ENCODE measurements at places on chromosomes 5 and 9.

DNA sequence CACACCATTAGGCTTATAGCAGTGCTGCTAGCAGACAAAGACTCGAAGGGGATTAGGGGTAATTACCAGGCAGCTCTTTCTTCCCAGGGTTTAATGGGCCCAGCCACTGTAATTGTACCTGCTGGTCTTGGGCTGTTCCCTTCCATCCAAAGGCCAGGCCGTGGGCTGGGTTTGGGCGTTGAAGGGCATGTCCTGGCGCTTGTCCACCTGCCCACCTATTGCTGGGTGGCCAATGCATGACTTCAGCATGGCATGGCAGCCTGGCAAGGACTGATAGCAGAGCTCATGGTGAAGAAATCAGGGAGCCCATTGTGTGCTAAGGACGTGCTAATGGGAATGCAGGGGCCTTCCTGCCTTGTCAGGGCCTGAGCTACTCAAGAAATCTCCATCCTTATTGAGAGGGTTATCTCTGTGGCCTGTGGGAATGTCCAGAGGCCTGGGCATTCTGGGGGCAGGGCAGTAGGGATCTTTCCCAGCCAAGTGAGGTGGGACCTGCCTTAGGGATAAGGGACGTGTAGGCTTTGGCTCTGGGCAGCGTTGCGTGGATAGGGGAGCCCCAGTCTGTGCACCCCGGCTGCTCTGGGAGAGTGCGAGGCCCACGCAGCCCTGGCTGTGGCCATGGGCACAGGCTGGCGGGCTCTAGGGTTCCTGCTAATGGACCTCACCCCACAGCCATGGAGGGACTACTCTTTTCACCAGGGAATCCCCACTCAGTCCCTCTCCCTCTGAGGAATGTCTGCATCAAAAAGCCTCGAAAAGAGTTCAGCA lies 116.1 kb upstream of the PITX1 start:
- H3K27me3 ChIP-seq = peaks cover 20% of the 10 kb centered on the region
- no peak overlapping the region for H3K4me3 ChIP-seq
- no peaks in the 10 kb centered on the region for H3K4me1 ChIP-seq

- DNase-seq = no peak
- no peaks in the 10 kb centered on the region for H3K4me1 ChIP-seq
- no peaks in the 10 kb centered on the region for H3K27me3 ChIP-seq
Measured at GRCh38 chr5:171166766-171167165, 142.3 kb upstream of the TLX3 start.

GRCh38 chr9:114216081-114216480 lies 60.7 kb downstream of the COL27A1 start:
- no peaks in the 10 kb centered on the region for H3K27me3 ChIP-seq
- H3K27ac ChIP-seq = peak overlapping the region; percentile 36
- no peak for DNase-seq
- H3K36me3 ChIP-seq = peaks cover 8% of the 10 kb centered on the region
- no peak overlapping the region for H3K4me3 ChIP-seq

DNA sequence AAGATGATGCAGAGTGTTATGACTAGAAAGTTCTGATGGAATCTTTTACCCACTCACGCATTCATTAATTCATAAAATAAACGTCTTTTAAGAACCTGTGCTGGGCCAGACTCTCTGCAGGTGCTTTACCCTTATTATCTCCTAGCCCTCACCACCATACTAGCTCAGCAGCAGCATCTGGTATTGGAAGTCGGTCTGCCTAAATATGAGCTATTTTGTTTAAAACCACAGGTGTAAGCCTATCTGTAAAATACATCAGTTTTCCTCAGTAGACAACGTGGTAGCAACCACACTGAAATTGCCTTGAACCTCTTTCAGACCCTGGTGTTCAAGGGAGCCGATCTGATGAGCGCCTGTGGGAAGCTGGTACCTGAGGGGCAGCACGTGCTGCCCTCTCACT lies 69.4 kb downstream of the PPIC start:
- H3K27ac ChIP-seq = no peak overlapping the region
- no peak overlapping the region for H3K4me3 ChIP-seq
- H3K4me1 ChIP-seq = no peaks in the 10 kb centered on the region
- DNase-seq = no peak

- H3K4me3 ChIP-seq = peak overlapping the region; percentile 57
- peaks cover 5% of the 10 kb centered on the region for H3K27me3 ChIP-seq
- no peaks in the 10 kb centered on the region for H3K36me3 ChIP-seq
- DNase-seq = no peak
Measured at GRCh38 chr5:138448481-138449398, 9.9 kb downstream of the REEP2 start.

GRCh38 chr5:33457126-33457525 lies 16.4 kb downstream of the TARS1 start:
- peaks cover 53% of the 10 kb centered on the region for H3K36me3 ChIP-seq
- H3K4me3 ChIP-seq = no peak overlapping the region
- DNase-seq = no peak
- H3K27ac ChIP-seq = no peak overlapping the region
- H3K27me3 ChIP-seq = no peaks in the 10 kb centered on the region

GRCh38 chr5:64690417-64691151 lies at the start of gene SHISAL2B:
Gene SHISAL2B (plus strand): TSS chr5:64690503. CDS start chr5:64690624, 121 bp downstream.
- no peaks in the 10 kb centered on the region for H3K4me1 ChIP-seq
- H3K27ac ChIP-seq = no peak within 1 kb of the TSS
- no peaks in the 10 kb centered on the region for H3K36me3 ChIP-seq
- H3K27me3 ChIP-seq = peaks cover 62% of the 10 kb centered on the region
- peak within 1 kb of the TSS; percentile 85 for H3K4me3 ChIP-seq
- peak; percentile 75 for DNase-seq

GRCh38 chr5:89830691-89831090 lies 578.9 kb downstream of the CETN3 start:
- no peak overlapping the region for H3K4me3 ChIP-seq
- no peak for DNase-seq
- H3K27ac ChIP-seq = no peak overlapping the region
- no peaks in the 10 kb centered on the region for H3K27me3 ChIP-seq
- H3K36me3 ChIP-seq = no peaks in the 10 kb centered on the region

- H3K27me3 ChIP-seq = no peaks in the 10 kb centered on the region
- peak overlapping the region; percentile 75 for H3K27ac ChIP-seq
- H3K4me1 ChIP-seq = peaks cover 14% of the 10 kb centered on the region
- no peak for DNase-seq
- peak overlapping the region; percentile 98 for H3K4me3 ChIP-seq
Measured at GRCh38 chr9:133333566-133333965, 2.4 kb downstream of the SURF6 start.

DNA sequence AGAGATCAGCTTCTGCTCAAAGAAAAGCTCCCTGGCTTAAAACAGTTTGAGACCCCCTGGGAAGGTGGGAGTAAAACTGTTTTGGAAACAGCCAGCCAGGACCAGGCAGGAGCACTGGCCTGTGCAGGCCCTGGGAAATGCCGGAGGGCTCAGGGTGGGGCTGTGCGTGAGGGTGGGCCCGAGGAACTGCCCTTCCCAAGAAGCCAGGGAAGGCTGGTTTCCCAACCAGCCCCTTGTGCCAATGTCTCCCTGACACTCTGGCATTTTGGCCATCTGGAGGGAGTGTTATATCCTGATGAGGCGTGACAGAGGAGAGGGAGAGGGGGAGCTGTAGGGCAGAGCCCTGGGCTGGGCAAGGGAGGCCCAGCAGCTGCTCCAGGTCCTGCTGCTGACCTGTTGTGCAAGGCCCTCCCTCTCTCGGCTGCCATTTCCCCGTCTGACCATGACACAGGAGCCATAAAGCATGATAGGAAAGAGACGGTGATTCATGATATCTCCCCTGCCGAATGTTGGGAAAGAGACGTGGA lies 16.1 kb downstream of the OLFML2A start:
- H3K36me3 ChIP-seq = no peaks in the 10 kb centered on the region
- no peak overlapping the region for H3K4me3 ChIP-seq
- peaks cover 5% of the 10 kb centered on the region for H3K27me3 ChIP-seq
- no peak overlapping the region for H3K27ac ChIP-seq
- DNase-seq = no peak

DNA sequence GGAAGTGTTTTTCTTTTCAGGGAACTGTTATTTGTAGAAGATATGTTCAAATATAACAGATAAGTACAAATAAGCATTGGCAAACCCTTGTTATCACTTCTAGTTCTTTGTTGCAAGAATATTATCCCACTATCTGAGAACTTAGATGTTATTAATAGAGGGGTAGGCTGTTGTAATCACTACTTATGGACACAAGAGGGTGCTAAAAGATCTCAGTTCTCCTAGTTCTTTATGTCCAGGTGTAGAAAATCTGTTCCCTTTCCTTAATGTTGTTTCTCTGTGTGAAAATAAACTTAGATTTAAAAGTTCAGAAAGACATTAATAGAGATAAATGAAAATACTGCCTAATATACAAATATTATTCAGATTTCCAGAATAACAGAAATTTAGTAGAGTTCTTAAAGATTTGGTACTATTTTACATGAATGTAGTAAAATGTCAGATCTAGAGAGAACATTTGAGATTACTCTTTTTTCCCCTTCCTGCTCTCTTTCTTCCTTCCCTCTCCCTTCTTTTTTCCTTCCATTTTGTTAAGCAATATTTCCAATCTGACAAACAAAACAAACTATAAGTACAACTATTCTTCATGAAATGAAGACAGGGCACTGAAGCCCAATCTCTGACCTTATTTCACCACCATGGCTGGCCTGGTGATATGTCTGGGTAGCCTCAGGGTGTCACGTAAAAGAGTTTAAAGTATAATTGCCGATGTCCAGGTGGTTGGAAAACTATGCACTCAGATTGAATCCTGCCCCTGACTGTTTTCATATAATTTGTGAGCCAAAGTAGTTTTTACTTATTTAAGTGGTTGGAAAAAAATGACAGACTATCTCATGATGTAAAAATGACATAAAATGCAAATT lies 43.6 kb upstream of the C5orf46 start:
- peak overlapping the region; percentile 33 for H3K27ac ChIP-seq
- H3K4me3 ChIP-seq = peak overlapping the region; percentile 48
- DNase-seq = no peak

GRCh38 chr9:38094165-38094564 lies 25.1 kb upstream of the SHB start:
- no peaks in the 10 kb centered on the region for H3K36me3 ChIP-seq
- no peak overlapping the region for H3K27ac ChIP-seq
- no peak overlapping the region for H3K4me3 ChIP-seq
- no peaks in the 10 kb centered on the region for H3K27me3 ChIP-seq

- no peaks in the 10 kb centered on the region for H3K36me3 ChIP-seq
- peaks cover 46% of the 10 kb centered on the region for H3K27me3 ChIP-seq
- H3K4me1 ChIP-seq = peaks cover 30% of the 10 kb centered on the region
- no peak for DNase-seq
- H3K27ac ChIP-seq = peak overlapping the region; percentile 48
Measured at GRCh38 chr9:16869131-16869881, 1.2 kb downstream of the BNC2 start.

DNA sequence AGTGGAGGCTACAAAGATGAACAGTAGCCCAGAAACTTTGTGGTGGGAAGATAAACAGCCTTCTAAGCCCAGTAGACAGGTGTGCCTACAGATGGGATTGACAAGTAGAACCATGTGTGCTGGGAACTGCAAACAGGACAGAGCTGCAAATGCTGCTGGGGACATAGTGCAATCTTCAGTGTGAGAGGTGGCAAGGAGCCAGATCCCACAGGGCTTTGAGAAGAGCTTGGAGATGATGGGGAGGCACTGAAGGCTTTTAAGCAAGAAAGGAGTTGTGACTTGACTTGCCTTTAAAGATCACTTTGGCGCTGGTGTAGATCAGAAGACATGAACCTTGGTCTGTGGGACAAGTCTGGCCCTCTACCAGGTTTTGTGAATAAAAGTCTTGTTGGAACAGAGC lies 675.2 kb downstream of the ACTL7B start:
- no peaks in the 10 kb centered on the region for H3K4me1 ChIP-seq
- no peak overlapping the region for H3K27ac ChIP-seq
- no peaks in the 10 kb centered on the region for H3K36me3 ChIP-seq
- H3K27me3 ChIP-seq = no peaks in the 10 kb centered on the region
- H3K4me3 ChIP-seq = no peak overlapping the region

DNA sequence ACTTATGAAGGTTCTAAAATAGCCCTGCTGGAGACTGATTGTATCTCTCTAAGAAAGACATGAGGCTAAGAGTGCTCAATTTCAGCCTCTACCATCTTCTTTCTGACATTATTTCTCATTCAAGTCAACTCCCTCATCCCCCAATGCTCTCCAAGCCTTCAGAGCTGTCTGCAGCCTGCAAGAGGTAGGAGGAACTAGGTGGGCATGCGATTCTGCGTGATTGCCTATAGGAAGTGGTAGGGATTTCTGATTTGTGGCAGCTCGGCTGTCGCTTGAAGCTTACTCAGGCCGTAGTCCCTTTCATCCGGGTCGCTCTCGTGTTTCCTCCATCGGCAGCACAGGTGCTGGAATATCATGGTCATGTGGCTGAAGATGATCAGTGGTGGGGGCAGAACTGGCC lies 138.1 kb upstream of the KLF9 start:
- H3K27me3 ChIP-seq = no peaks in the 10 kb centered on the region
- H3K27ac ChIP-seq = no peak overlapping the region
- DNase-seq = no peak
- H3K4me3 ChIP-seq = no peak overlapping the region
- no peaks in the 10 kb centered on the region for H3K36me3 ChIP-seq
- peaks cover 15% of the 10 kb centered on the region for H3K4me1 ChIP-seq

- no peaks in the 10 kb centered on the region for H3K36me3 ChIP-seq
- H3K4me1 ChIP-seq = no peaks in the 10 kb centered on the region
- H3K27ac ChIP-seq = no peak overlapping the region
- no peaks in the 10 kb centered on the region for H3K27me3 ChIP-seq
Measured at GRCh38 chr5:25029004-25029403, 384.2 kb upstream of the CDH10 start.

DNA sequence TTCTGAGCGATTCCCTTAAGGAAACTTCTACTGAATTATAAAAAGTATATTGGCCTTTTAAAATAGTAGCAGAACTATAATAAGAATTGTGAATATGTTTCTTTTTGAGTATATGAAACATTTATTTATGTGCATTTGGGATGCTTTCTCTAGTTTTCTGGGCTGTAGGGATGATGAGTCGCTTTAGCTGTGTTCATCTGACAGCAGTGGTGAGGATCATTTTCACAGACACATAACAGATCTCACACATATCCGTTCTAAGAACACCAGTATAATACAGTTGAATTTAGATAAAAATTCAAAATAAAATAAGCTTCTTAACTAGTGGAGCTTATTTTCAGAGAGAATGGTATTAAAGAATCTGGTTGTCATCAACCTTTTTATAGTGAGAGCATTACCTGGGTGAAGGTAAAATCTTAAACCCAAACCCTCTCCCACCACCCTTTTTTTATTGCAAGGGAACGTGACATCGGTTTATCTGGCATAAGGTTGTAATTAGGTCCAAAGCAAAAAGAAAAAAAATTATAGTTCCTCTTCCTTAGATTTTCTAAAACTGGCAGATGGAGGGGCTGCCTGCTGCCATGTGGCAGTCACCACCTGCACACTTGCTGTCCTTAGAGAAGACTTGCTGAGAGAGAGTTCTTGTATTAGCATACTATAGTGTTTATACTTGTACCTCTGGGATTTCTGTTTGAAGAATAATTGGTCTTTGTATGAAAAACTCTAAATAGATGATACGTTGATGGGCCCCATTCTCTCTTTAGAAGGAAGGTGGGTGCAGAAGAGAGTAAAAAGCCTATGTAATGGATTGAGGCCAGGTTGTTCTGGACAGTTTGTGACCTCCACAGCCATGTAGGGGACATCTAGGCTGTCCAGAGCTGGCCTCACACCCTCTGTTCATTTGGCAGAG lies 86.8 kb downstream of the CAMK4 start:
- H3K4me3 ChIP-seq = no peak overlapping the region
- no peaks in the 10 kb centered on the region for H3K36me3 ChIP-seq
- H3K27me3 ChIP-seq = peaks cover 3% of the 10 kb centered on the region
- H3K27ac ChIP-seq = no peak overlapping the region
- no peak for DNase-seq

Measured in type B pancreatic cell (in vitro differentiated cells).